ENCODE measurements at places on chromosomes 2 and 18.

DNA sequence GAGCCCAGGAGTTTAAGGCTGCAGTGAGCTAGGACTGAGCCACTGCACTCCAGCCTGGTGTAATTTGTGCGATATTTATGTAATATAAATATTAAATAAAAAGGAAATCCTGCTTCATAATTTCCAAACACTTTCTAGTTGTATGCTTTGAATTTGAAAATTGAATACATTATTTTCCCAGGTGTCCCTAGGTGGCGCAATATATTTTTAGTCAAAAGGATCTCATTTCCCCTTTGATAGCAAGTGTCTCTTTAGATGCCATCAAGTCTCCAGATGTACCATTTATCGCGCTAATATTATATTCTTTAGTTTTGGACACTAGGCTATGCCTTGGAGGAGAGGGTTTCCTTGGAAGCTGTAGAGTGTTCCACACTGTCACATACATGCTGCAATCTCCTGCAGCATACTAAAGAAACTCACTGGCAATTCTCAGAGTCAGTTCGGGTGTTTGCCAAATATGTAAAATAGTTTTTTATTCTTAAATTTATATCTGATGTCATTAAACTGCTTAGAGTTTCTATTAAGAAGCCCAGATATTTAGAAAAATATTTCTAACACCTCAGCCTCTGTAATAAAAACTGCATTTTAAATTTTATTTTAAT lies 5.6 kb upstream of the WDR7 start:
- DNase-seq = no peak

GRCh38 chr2:24711865-24712264 lies 81.3 kb downstream of the PTRHD1 start:
- no peak for DNase-seq

DNA sequence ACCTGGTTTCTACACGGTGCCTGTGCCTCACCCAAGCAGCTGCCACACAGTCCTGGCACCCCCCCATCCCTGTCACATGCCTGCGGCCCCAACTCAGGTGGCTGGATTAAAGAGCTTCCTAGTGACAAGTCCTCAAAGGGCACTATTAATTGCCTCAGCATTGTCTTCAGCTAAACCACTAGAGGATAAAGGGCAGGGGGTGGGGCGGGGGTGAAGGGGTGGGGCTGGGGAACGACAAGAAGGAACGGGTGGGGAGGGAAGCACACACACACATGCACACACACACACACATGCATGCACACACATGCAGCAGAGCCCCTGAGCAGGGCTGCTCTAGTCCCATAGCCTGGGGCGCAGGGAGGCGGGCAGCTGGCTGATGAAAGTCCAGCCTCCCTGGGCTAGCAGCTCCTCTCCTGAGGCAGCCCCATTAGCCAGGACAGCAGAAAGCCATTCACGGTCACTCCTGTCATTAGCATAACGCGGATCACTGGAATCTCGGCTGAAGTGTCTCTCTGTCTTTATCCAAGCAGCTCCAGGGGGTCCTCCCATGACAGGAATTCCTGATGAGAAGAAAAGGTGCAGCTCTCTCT lies 7.4 kb upstream of the TEX261 start:
- DNase-seq = no peak

- DNase-seq = no peak
Measured at GRCh38 chr2:215577356-215577755, 141.5 kb upstream of the FN1 start.

DNA sequence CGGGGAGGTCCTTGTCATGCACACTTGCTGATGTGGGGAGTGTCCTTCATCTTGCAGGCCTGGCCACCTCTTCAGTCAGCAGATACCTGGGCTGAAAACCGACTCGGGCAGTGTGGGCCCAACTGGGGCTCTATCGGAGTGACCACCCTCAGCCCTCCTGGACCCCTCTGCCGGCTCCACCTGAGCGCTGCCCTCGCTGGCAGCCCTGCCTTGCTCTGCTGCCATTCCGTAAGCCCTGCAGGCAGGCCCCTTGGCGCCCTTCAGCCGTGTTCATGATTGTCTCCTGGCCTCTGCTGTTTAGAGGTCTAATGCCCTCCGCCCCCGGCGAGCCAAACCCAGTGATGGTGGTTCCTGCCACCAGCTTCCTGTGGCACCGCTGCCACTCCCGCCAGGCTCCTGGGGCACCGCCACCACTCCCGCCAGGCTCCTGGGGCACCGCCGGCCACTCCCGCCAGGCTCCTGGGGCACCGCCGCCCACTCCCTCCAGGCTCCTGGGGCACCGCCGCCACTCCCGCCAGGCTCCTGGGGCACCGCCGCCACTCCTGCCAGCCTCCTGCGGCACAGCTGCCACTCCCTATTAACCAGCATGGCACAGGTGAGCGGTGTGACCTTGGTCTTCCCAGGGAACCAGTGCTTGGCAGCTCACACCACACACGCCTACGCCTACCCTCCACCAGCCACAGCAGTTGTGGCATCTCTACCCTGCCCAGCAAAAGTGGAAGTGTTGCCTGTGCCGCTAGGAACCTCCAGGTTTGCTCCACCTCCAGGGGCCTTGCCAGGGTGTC lies 15.9 kb downstream of the CAPN10 start:
- DNase-seq = no peak

DNA sequence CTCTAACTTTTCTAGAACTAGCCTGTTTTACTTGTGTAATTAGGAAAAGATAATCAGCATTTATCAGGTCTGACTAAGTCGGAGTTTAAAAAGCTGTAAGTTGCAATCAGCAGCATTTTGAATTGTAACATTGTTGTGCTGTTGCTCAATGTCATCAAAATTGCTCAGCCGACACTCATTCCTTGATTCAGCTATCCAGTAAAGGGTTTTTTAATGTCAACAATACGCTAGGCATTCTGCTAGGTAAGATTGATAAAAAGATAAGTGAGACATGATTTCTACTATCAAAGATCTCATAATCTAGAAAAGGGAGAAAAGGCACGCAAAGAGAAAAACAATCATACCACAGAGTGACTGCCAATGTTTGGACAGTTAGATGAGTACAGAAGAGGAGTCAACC lies 327.1 kb upstream of the CDH2 start:
- no peak for DNase-seq

DNA sequence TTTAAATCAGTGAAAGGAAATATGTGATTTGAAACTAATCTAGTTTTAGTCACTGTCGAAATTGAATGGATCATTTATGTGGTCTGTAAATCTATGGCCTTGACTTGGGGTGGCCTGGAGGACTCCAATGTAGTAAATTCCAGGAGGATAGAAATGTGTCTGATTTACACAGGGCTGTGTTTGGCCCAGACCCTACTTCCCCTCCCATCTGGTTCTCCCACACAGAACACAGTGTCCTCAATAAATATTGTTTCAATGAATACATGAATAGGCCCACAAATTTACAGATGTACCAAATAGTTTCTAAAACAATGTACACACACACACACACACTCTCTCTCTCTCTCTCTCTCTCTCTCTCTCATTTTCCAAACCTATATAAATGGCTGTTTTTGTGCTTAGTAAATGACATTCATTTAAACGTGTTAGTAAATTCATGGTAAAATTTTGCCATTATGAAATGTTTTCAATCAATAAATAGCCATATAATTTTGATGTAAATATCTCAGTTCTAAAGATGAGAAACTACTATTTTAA lies 1.9 kb downstream of the CCDC68 start:
- no peak for DNase-seq

Measured in activated CD4-positive, alpha-beta T cell treated with anti-CD3 and anti-CD28 coated beads for 1 hour (primary cell).